ENCODE measurements at places on chromosomes 6 and 20. TPM values are rescaled to one million over a fixed set of nuclear protein-coding genes. Genes with fewer than 3 reads are reported as not detected.

TRIM15 gene
- not detected for total RNA-seq

- DNase-seq: no peak
These were observed 244.7 kb upstream of the PRND start for GRCh38 chr20:4476903-4477500.

GRCh38 chr6:41002168-41002567 is 36.9 kb downstream of the UNC5CL start:
- no peak for DNase-seq

GRCh38 chr6:35300848-35301247 is 3.2 kb downstream of the DEF6 start:
- no peak for DNase-seq

- no peak for DNase-seq
These were observed 22.1 kb downstream of the NUDT3 start for GRCh38 chr6:34370361-34370760.

DNA sequence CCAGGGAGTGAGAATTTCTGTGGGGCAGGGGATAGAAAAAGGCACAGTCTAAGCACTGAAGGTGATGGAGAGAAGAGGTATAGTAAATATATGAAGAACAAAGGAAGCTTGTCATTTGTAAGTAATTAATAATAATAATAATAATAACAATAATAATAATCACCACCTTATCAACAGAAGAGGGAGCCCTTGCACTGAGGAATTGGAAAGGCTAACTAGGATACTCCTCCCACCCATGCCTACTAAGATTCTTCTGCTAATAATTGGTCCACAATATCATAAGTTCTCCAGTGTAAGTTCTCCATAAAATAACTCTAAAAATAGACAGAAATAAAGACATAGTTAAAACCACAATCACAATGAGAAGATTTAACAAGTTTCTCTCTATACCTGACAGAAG is 912 bp upstream of the OR12D3 start:
- no peak for DNase-seq

Data from spinal cord (tissue), 10 donors.